Foreskin keratinocyte (primary cell): ENCODE measurements at places on chromosomes 2 and 18.

DNA sequence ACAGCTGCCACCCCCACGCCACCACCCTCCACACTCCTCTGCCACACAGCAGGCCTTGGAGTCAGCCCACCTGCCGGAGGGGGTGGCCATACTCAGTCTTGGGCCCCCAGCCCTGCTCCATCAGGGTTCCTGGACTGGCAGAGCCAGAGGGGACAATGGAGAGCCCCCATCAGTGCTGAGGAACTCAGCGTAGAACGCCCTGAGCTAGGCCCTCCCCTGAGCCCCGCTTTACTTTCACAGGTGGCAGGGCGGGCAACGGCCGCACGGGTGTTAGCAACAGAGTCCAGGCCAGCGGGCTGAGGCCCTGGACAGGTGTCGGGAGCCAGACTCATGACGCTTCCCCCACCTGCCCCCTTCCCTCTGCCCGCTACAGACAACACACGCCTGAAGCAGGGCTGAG, 47.1 kb downstream of the FOSL2 start:
- no peak for DNase-seq

- no peak for DNase-seq
Measured at GRCh38 chr2:21441442-21441841, 317.7 kb downstream of the TDRD15 start.

DNA sequence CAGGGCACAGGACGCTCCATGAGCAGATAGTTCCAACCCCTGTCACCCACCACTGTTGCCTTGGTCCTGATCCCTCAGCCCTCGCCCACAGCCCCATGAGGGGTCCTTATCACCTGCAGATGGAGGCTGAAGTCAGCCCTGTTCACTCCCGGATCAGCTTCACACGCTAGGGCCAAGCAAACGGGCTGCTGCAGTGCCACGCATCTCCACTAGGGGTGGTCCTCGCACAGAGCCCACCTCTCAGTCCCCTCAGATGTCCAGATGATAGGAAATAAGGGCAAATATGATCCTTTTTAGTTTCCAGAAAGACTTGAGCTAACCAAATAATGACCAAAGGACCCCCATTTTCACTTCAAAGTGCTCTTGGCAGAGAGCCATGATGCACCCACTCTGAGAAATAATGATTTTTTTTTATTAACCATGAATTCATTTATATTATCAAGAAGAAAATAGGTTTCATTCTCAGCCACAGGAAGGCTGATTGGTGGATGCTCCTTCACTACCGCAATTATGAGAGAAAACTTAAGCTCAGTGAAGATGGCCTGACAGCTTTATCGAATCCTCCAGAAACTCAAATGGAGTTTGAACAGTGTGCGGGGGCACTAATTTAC, 71.9 kb upstream of the KLHL29 start:
- no peak for DNase-seq

- DNase-seq: peak; percentile 61
Measured at GRCh38 chr2:215931256-215931903, 82.0 kb downstream of the MREG start.

GRCh38 chr2:79994161-79994560, 310.4 kb downstream of the LRRTM1 start:
- no peak for DNase-seq

DNA sequence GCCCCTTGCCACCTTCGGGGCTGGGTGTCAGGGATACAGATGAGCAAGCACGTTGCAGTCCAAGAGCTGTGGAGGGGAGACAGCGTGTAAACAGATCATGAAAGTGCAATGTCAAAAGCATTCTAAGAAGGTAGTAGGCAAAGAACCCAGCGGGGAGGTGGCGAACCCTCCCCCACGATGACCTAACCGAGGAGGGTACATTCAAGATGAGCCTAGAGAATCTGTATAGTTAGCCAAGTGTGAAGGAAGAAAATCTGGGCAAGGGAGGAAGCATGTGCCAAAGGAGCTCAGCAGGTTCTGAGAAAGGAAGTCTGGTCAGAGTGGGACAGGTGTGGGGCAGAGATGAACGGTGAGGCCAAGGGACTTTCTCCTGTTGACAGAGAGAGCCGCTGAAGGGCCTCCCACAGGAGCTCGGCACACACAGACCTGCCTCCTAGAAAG, 106.9 kb downstream of the SP3 start:
- DNase-seq: no peak

GRCh38 chr2:43718530-43719124, 42.4 kb upstream of the C1GALT1C1L start:
- no peak for DNase-seq

- DNase-seq: peak; percentile 78
Measured at GRCh38 chr2:28801726-28802125, 8.9 kb upstream of the SPDYA start.

GRCh38 chr2:200184748-200185627, 121.5 kb upstream of the SPATS2L start:
- no peak for DNase-seq

GRCh38 chr18:61847164-61847791, 45.5 kb downstream of the RNF152 start:
- no peak for DNase-seq

GRCh38 chr2:36352701-36353100, 2.9 kb upstream of the CRIM1 start:
- DNase-seq: no peak

DNA sequence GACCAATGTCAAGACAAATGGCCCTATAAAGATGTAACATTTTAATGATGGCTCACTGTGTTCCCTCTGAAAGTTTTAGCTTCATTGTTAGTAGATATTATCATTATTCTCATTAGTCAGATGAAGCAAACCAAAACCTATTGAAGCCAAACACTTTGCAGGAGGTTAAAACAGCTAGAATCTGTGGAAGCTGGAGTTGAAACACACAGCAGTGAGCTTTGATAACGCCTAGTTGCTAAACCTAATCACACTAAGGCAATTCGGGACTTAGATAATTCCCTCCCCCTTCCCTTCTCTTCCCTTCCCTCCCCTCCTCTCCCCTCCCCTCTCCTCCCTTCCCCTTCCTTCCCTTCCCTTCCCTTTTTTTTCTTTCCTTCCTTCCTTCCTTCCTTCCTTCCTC, 165.7 kb downstream of the TRIB2 start:
- DNase-seq: no peak

DNA sequence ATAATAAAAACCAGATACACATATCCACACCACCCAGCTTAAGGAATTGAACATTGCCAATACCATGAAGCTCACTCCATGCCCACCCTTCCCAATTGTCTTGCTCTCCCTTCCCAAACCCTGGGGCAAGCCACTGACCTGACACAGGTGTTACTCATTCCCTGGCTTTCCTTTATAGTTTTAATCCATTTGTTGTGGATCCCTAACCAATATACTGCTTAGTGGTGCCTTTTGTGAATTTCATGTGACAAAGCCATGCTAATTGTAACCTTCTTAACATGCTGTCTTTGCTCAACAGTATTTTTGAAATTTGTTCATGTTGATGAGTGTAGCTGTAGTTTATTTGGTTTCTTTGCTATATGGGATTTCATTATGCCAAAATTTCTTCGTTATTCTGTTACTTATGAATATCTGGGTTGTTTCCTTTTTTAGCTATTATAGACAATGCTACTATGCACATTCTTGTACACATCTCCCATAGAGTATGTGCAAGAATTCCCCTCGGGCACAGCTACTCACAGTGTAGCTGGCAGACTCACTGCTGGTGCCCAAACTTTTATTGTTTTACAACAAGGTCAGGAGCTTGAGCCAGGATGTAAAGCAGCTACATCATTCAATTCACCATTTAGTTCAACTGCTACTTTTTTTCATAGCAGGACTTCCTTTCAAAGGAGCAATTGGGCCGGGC, 90.8 kb upstream of the ATL2 start:
- DNase-seq: no peak

- peak; percentile 55 for DNase-seq
Measured at GRCh38 chr2:218271865-218272530, 1.7 kb downstream of the PNKD start.

- no peak for DNase-seq
Measured at GRCh38 chr2:147808520-147808919, 36.3 kb upstream of the ACVR2A start.

DNA sequence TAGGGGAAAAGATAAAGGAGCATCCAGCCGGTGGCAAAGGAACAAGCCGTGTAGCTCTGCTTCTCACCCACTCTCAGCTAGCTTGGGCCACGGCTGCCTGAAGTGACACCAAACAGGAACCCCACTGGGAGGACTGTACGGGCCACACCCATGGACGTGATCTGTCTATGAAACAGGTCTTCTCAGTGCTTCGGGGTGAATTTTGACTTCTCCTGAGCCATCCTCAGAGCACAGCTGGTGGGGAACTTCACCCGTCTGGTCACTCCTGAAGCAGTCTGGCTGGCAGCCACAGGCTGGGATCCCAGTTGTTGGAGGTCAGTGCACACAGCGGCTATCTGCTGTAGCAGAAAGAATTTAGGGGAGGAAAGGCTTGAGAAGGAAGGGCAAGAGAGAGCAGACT, 223.8 kb downstream of the FAM210A start:
- DNase-seq: no peak

DNA sequence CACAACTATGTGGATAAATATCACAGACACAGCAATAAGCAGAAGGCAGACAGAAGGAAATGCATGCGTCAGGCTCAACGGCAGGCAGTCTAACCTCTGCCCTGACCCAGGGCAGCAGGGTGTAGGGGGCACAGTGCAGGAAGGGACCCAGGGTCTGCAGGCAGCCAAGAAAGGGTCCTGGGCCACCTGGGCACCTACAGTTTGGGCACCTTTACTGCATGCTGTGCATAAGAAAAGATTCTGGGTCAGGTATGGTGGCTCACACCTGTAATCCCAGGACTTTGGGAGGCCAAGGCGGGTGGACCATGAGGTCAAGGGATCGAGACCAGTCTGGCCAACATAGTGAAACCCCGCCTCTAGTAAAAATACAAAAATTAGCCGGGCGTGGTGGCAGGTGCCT, 17.7 kb downstream of the PASK start:
- no peak for DNase-seq

DNA sequence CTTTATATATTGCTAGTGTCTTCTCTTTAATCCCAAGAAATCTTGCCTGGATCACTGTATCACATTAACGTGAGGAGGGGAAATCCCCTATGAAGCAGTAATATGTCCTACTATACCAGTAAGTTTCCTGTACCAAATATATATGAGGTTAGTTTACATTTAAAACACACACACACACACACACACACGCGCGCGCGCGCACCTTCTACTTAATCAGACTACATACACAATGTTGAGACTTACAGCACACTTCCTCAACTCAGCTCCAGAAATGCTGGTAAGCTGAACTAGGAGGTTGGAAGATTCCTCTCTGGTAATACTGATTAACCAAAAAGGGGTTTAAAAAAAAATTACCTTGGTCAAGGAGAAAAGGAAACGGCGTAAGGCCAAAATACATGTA, 49.3 kb downstream of the USP34 start:
- DNase-seq: no peak

- DNase-seq: peak; percentile 86
Measured at GRCh38 chr2:220504938-220505503, 877.6 kb downstream of the SLC4A3 start.

DNA sequence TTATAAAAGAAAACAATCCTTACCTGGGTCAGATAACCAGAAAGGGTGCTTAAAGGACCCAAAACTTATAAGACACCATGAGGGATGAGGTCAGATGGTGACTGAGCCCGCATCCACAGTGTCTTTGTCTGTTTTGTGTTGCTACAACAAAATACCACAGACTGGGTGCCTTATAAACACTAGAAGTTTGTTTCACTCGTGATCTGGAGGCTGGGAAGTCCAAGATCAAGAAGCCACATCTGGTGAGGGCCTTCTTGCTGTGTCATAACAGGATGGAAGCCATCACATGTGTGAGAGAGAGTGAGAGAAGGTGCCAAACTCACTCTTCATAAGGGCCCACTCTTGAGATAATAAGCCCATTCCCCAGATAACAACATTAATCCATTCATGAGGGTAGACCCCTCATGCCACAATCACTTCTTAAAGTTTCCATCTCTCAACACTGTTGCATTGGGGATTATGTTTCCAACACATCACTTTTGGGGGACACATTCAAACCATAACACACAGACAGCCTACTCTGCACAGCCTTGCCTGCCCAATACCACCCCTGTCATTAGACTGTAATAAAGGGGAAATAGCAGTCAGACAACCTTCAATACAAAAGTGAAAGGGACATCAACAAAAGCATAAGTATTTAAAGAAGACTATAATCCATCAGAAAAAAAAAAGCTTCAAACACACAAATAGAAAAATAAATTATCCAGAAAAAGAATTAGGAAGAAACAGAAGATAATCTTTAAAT, 249.8 kb downstream of the ANAPC1 start:
- no peak for DNase-seq

DNA sequence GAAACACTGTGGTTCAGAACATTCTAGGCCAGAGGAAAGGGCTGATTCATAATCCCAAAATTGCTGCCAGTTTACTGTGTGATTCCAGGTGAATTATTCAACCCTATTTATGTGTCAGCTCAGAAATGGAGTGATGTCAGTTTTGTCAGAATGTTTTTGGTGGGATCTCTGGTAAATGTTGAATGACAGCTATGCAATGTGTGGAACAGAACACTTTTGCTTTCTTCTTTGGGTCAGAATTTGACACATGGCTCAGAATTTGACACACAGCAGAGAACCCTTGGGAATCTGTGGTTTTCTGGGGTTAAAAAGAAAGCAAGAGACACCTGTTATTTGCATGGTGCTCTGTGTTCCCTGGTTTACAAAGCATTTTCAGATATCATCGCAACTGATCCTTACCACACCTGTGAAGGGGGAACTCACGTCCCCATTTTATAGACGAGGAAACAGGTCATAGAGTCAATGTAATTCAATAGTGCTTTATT, 1.6 kb upstream of the MTA3 start:
- peak; percentile 54 for DNase-seq

DNA sequence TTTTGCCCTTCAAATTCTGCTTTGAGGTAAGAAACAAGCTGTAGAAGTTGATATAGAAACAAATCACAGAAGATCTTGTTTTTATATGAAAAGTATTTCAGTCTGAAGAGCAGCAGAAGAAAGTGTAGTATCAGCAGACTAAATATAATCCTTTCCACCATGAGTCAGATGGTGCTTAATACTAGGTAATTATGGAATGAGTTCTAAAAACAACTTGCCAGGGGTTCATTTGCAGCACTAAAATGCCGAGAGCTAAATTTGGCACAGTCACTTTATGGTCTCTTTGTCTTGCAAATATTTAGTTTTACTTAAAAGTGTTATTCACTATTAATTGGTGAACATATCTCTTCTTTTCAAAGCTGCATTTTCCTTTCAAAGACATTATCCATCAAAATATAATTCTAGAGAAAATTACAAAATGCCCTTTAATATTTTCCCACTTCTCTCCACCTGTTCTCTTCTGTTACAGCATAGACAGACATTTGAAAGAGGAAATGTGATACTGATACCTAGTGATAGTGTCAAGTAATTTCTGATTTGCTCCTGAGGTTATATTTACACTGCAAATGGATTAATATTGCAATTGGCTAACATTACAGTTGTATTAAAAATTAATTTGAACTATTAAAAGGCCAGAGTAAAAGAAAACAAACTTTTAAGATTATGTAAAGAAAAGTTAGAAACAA, 5.3 kb downstream of the MYL1 start:
- DNase-seq: no peak

GRCh38 chr2:128667391-128667790, 348.7 kb upstream of the HS6ST1 start:
- DNase-seq: no peak

- peak; percentile 100 for DNase-seq
Measured at GRCh38 chr2:67451086-67451832, 54.1 kb downstream of the ETAA1 start.

GRCh38 chr18:67518566-67518965, 2.0 kb upstream of the DSEL start:
- no peak for DNase-seq

- no peak for DNase-seq
Measured at GRCh38 chr2:187362151-187362550, 85.9 kb downstream of the CALCRL start.
